ENCODE measurements at places on chromosomes 16 and 17.

DNA sequence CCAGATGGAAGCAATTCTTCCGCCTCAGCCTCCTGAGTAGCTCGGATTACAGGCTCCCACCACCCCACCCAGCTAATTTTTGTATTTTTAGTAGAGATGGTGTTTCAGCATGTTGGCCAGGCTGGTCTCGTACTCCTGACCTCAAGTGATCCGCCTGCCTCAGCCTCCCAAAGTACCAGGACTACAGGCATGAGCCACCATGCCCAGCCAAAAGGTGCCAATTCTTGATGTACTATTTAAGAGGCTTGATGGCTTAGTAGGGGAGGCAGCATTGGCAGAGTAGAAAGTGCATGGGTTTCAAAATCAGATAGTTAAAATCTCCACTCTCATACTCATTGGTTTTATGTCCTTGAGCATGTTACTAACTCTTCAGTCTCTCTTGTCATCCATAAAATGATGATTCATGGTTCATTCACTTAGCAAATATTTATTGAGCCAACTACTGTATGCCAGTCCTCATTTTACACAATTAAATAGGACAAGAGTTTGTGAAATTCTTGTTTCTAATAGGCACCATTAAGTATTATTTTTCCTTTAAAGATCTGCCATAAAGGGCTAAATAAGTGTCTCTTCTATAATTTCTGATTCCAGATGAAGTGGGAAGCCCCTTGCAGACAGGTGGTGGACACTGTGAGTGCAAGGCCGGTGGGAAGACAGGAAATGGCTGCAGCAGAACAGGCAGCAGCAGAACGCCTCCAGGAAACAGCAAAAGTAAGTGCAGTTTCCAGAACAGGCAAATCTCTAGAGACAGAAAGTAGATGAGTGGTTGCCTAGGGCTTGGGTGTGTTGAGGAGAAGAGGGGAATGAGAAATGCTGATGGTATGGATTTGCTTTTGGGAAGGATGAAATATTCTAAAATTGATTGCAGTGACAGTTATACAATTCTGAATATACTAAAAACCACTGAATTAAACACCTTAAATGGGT lies 8.2 kb upstream of the RPL27 start:
- no peak for DNase-seq

GRCh38 chr16:11277607-11278337 lies 1.5 kb upstream of the PRM2 start:
- no peak for DNase-seq

DNA sequence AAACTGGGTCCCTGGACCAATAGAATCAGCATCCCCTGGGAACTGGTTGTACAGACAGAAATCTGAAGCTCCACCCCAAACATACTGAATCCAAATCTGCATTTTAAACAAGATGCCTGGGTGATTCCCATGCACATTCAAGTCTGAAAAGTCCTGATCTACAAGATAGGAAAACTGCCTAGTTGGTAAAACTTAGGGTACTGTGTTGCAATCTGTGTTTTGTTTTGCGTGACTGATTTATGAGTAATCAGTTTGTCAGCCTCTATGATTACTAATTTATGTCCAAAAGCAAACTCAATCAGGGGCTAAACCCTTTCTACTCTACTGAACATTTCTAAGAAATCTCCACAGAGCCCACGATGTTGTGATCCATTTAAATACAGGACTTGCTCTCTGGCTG lies 103.8 kb downstream of the YPEL2 start:
- DNase-seq, result no peak

DNA sequence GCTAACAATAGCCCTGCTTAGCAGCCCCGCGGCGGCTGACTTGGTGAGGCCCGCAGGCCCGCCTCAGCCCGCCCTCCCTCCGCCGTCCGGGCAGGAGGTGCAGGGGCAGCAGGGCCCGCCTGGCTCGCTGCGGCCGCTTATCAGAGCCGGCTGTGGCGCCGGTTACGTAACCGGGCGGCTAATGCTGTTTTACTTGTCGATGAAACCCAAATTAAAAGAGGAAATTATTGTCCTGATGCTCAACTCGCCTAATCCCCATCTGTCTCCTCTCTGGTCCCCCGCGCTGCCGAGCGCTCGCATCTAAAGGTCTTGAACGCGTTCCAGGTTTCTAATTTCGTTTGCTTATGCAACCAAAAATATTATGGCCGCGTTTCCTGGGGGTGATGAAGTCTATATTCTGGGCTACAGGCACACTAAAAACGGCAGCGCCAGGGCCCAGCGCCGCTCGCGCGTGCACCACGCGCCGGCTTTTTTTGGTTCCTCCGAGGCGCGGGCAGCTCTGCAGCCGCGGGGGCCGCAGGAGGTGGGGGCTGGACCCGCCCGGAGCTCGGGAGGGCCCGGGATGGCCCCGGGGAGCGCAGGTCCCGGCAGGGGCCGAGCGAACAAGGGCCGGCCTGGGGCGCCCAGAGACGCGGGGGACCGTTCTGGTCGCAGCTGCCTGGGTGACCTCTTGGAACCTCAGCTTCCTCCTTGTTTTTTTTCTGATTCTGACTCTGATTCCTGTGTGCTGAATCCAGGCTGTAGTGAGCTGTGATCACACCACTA lies 65.2 kb upstream of the TOB1 start:
- DNase-seq, result peak; percentile 77

DNA sequence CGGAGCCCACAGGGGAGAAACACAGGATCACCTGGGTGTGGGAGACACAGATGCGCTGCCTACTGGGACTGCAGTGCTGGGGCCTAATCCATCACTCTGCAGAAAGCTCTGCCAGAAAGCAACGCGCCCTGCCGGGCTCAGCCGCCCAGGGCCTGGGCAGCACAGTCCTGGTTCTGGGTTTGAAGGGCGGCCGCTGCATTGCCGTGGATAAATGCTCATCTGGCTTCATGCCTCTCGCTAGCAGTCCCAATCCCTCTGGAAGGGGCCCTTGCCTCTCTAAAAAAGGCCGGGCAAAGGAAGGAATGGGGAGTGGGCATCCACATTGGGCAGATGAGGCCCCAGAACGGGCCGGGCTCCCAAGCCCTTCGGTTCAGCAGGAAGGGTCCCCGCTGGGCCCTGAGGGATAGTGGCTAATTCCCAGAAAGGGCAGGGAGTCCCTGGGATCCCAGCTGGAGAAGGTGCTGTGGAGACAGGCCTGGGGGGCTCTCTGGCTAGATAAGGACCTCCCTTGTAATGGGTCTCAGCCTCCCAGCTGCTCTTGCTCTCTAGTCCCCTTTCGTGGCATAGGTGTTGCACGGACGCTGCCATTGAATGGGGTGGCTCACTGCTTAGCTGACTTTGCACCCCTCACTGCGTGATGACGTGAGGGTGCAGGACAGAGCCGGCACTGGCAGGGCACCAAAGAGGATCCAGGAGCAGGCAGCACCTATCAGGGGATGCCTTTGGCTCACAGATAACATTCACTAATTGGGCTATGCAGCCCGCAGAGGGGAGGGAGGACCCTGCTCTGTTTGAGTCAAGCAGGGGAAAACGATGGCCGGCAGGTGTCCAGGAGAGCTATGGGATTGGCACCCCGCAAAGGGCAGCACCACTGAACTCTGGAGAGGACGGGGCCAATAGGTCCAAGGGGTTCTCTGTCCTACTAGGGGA lies 88.6 kb downstream of the PGS1 start:
- DNase-seq, result no peak

DNA sequence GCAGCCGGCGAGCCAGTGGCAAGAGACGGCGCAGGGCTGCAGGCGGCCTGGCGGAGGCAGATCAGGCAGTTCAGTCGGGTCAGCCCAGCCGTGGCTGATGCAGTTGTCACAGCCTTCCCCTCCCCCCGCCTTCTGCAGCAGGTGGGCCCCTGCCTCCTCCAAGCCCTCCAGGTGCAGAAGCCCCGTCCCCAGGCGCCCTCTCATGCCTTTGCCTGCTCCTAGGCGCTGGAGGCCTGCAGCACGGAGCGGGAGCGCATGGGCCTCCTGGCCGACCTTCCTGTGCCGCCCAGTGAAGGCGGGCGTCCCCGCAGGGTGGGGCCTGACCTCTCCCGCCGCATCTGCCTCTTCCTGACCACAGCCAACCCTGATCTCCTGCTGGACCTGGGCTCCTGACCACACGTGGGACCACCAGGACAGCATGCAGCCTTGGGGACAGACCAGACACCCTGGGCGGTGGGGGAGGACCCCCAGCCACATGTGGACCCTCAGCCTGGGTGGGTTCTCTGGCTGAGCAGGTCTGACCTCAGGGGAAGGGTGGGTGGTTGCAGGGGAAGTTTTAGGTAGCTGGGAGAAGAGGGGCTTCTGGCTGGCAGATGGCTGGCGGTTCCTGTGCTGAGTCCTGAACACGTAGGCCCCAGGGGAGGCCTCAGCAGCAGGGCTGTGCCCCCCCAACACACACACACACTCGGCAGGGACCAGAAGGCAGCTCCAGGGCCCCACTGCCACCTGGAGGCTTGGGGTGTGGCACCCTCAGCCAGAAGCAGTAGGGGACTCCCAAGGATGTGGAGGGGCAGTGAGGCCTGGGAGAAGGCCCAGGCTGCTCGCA lies 3.1 kb upstream of the MRPS34 start:
- DNase-seq, result no peak

DNA sequence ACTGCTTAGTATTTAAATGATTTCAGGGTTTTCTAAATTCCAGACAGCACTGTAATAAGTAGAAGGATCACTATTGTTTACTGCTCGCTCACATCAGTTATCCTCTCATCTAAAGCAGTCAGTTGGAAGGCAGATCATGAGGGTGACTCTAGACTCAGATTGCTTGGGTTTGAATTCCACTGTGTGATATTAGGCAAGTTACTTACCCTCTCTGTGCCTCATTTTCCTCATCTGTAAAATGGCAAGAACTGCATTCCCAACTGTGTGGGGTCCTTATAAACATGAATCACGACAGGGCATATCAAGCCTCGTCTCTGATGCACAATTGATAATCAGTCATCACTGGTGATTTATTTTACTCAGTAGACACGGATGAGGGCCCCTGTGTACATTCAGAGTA lies 15.1 kb downstream of the CLUAP1 start:
- no peak for DNase-seq

DNA sequence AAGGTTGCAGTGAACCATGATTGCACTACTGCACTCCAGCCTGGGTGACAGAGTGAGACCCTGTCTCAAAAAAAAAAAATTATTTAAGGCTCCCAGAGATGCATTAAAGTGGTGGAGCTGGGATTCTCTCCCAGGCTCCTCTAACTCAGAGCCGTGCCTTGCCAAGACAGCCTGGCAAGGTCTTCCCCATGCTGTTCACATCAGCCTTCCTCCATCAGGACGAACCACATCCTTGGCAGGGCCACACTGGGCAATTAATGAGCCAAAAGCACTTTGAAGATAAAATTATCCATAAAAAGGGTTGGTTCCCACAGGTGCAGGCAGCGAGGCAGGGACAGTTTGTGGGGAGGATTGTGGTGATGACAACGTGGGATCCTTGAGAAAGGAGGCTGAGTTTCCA lies 19.8 kb upstream of the BBS2 start:
- no peak for DNase-seq

DNA sequence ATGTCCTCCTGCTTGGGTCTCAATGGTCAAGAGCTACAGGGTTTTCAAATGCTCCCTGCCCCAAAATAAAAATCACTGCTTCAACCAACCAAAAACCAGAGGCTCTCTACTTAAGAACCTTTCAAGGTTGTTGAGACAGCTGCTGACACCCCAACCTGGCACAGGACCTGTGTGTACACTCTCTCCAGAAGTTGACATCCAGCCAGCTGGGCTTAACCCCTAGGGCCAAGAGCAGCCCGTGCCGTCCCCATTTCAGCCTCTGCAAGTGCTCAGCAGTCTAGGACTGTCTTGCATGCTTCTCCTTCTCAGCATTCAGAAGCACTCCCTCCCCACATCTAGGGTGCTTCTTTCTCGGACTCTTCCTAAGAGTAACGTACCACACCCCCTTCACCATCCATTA lies 59.0 kb upstream of the TRAP1 start:
- DNase-seq, result no peak

DNA sequence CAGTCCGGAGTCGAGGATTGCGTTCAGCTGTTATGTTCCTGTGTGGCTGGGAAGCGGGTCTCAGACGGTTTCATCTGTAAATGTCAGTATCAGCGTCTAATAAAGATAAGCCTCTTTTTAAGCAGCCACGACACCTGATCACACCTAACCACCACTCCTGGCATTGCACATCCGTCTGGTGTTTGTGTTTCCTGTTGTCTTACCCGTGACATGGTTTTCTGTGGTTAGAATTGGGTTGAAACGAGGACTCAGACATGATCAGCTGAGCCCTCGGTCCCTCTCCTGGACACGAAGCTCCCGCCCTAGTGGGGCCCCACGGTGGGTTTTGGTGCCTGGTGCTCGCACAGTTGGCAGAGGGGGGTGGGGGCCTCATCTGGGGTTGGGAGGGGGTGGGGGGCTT lies 18.3 kb downstream of the CPNE7 start:
- peak; percentile 82 for DNase-seq

GRCh38 chr16:62135446-62135845 lies 99.2 kb upstream of the CDH8 start:
- no peak for DNase-seq

DNA sequence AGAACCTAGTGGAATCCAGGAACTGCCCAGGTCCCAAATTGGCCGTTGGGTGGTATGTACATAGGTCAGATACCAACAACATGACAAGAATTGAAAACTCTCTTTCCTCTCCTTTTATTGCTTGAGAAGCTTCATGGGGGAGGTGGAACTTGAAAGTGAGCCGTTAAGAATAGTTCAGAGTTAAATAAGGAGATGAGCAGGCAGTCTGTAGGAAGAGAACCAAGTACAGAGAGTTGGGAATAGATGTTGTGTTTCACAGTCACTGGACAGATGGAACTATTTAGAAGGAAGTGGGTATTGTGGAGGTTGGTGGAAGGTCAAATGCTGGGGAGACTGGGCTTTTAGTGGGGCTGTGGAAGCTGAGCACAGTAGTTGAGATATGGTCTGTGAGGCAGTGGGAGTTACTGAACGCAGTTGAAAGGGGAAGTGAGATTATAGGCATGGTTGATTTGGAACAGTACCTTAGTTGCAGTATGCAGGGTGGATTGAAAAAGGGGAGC lies 26.4 kb downstream of the ARHGAP44 start:
- DNase-seq, result no peak
